DMS 273 treated with DMSO at 0.1 percent for 48 hours (cell line): ENCODE measurements at places on chromosomes 12 and 14.

DNA sequence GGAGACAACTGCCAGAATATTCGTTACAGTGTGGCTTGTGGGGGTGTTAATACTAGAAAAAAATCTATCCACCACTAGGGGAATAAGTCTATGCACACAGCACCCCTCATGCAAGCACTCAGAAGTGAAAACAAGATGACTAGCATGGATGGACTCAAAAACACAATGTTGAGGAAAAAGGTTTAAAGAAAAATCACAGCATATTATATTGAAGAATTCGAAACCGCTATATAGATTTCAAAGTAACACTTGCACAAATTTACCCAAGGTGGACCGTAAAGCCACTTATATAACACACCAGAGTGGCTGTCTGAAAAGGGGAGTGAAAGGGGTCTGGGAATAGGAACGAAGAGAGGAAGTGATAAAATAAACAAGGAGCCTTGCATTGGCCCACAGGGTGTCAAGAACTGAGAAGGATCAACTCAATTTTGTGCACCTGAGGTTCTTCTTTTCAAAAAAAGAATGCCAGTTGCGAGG is 544 bp downstream of the ABCD4 start:
- peak; percentile 51 for DNase-seq

DNA sequence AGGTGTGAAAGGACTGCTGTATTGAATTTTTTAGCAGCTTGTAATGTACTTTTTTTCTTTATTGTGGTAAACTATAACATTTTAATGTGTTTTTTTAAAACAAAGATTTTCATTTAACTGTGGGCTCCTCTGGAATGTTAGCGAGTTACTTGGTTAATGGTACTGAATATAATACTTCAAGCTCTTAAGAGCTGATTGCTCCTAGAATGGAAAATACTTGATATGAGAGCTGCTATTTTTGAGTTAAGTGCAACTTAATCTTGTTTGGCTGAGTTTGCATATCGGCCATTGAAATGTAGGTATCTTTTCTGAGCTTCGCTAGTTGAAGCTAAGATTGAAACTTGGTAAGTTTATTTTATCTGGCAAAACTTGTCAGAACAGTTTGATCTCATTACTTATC is 7.4 kb downstream of the TMBIM6 start:
- no peak for DNase-seq

DNA sequence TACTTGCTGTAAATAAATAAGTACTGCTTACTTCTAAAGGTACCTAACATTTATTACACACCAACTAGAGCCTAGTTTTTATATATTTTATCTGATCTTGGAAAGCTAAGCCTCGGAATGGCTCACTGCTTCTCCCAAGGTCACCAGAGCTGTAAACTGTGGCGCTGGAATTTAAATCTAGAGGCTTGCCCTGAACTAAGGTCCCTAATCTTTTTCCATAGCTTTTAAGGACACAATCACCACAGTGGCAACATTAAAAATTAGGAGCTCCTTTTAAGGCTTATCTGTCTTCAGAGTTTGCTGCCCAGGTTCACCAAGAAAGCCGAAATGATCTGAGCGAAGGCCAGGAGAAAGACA is 670 bp downstream of the CCNB1IP1 start:
- DNase-seq = no peak

- DNase-seq = no peak
Observed at GRCh38 chr12:25824734-25825133, 133.7 kb upstream of the RASSF8 start.

DNA sequence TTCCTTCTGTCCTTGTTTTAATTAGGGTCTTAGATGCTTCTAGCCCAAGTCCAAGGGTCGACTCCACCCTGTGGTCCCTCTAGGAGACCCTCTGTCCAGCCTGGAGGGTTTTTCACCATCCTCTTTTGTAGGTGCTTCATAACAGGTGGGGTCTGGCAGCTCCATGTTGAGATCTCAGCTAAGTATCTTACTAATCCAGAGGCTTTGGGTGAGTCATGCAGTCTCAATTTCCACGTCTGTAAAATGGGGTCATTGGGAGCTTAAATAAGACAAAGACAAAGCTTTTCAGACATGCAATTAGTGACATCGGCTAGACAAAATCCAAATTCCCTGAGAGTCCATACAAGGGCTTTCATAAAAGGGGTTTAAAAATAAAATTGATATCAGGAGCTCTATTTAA is 3.2 kb downstream of the HSPB8 start:
- DNase-seq = no peak

GRCh38 chr12:27576667-27577347 is 52.8 kb downstream of the PPFIBP1 start:
- DNase-seq = no peak

DNA sequence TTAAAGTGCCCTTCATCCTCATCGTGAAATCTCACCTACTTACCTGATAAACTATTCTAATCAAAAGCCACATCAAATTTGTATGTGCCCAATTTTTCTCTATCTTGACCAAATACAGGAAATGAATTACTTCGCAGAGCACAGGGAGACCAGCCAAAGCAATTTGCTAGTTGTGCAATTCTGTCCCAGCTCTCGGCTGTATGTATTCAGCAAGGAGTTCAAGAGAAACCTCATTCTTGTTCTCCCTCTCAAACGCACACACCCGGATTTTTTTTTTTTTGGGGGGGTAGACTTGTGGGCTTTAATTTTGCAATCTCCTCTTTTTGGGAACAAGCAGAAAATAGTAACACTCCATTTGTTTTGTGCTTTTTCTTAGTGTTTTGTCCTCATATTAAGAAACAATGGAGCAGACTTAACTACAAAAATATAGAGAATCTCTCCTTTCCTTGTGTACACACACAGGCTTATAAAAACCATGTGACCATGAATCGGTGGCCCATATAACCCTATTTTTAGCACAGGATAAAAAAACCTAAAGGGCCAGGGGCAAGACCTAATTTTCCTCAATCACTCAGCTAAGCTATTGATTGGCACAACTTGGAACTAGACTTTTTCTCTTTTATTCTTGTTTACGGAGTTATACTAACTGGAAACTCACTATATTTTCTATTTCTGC is 64.2 kb downstream of the MBIP start:
- no peak for DNase-seq

DNA sequence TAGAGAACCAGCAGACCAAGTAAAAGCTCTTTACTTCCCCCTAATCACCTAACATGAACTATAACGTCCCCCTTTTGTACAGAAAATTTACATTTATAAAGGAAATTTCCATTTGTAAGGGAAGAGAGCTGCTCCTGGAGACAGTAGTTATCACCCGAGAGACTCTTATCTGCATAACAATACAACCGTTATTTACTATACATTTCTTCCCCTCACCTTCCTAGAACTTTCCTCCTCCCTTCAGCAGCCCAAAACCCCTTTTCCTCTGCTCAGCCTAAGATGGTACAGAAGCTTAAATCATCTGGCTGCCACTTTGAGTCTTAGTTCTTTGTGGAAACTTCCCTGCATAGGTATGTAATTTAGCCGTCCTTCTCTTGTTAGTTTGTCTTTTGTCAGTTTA is 40.4 kb upstream of the ETV6 start:
- DNase-seq = no peak

- no peak for DNase-seq
Observed at GRCh38 chr14:33647385-33647786, 303.5 kb downstream of the EGLN3 start.

DNA sequence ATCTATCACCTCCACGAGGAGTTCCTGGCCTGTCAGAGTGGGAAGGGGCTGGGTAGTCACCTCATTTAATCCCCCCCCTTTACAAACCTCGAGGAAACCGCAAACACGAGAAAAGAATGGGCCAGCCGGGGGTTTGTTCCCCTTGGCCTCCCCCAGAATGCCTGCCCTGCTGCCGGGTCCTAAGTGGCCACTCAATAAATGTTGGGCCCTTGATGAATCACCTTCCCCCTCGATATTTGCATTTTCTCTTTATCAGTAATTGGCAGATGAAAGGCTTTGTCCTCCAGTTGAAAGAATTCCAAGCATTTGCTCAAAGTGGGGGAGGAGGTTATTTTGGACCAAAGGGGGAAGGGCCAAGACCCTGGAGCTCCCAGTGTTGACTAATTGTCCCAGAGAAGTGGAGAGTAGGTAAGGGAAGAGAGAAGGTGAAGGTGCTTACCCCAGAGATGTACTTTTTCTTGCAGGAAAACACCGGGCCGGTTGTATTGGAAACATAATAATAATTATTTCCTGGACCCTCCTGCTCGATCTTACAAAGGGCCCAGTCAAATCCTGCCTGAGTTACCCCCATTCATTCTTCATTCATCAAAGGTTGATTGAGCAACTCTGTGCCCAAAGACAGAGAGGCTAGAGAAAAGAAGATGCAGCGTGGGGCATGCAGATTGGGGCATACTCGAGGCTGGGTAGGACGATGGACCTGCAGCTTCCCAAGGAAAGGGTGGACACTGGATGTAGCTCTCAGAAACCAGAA is 1.9 kb upstream of the KDM2B start:
- no peak for DNase-seq

DNA sequence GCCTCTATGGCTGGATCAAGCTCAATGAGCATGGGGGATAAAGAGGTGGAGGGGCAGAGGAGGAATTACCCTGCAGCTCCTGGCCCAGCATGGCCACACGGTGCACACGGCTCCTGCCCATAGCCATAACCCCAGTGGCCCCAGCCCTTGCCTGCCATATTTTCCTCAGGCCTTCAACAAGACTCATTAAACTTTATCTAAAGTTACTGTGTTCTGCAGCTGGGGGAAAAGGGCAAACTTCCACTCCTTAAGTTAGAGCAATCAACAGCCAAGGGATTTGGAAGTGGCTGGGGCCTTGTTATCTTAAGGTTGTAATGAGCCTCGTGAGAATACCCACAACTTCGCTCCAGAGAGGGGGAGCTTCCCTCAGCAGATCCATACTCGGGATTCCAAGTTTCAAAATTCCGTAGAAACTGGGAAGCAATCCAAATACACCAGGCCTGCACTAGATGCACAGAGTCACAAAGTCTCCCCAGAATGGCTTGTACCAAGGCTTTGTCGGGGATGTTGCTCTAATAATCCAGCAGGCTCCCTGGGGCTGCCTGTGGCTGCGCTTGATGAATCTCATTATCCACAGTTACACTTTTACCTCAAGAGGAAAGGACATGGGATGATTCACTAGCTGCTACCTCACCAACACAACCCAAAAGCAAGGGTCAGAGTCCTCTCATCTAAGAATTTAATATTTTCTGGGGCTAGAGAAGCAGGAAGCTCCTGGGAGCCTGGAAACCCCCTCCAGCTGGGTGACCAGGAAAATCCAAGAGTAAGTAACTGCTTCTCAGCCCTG is 13.0 kb upstream of the OR6J1 start:
- no peak for DNase-seq

- no peak for DNase-seq
Observed at GRCh38 chr12:115190010-115190770, 506.2 kb upstream of the TBX3 start.

GRCh38 chr12:2113119-2113912 is 60.5 kb downstream of the CACNA1C start:
- DNase-seq = no peak

DNA sequence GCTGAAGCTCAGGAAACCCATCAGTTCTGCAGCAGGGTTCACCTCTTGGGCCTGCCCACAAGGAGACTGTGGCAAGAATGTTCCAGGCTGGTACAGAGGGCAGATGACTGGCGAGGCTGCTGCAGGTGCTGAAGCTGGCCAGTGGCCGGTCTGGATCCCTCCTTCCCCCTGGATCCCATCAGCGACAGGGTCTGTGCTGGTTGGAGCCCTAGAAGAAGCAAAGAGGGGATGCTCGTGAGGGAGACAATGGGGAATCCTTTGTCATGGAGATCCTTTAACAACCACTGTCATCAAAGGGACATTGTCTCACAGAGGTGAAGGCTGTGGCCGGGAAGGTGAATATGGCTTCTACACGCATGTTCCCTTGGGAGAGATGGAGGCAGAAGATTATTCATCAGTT is 211.4 kb upstream of the TMEM132C start:
- DNase-seq = no peak

DNA sequence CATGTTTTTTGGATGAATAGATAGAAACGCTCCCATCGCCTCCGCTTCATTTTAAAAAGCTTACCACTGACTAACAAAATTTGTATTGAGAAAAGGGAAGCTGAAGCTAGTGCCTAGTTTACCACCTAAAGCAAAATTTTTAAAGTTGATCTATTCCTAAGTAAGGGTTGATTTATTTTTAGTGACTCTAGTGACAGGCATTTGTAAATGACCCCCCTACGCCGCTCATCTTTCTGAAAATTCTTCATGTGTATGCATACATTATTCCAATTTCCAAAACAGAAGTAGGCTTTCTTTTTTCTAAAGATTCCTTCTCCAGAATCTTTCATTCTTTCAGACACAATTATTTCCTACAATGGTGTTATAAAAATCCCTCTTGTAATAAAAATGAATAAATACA is 5.4 kb downstream of the HMGA2 start:
- DNase-seq = no peak
